ENCODE measurements at places on chromosomes 7 and 10. TPM values are rescaled to one million over a fixed set of nuclear protein-coding genes. Genes with fewer than 3 reads are reported as not detected.

DNA sequence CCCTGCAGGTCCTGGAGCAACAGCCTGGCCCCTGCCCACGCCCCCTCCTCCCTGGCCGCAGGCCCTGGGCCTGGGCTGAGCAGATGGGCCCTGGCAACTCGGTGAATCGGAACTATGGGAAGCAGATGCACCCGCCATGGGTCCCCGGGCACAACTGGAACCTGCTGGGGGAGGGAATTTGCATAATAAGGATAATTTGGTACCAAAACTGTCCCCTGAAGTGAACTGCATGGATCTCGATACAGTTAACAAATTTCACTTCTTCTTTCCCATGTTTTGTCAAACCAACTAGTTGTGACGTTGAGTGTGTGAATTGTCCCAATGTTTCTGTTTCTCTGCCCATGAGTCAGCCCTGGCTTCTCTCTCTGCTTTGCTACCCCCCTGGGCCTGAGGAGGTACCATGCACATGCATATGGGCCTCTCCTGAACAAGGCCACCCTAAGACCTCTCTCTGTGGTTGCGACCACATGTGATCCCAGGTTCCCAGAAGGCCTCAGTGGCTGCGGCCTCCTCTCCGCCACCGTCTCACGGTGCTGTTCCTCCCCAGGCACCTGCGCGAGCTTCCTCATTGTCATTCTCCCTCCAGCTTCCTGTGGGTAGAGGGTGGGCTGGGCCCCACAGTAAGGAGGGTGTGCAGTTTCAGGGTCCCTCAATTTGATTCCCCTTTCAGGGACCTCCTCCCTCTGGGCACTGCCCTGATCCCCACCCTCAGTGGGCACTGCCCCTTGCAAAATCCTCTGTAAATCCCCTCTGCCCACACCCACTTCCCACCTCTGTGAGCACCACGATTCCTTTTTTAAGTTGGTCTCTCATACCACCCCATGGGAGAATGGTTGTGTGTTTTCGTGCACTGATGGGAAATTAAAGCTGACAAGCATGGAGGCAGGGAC lies 40.0 kb downstream of the FIGNL1 start:
- no peaks in the 10 kb centered on the region for H3K36me3 ChIP-seq
- peak overlapping the region; percentile 89 for H3K27ac ChIP-seq
- H3K27me3 ChIP-seq, result no peaks in the 10 kb centered on the region
- H3K4me1 ChIP-seq, result peaks cover 52% of the 10 kb centered on the region

GRCh38 chr7:114627231-114627630 lies 212.6 kb downstream of the FOXP2 start:
- H3K27me3 ChIP-seq, result no peaks in the 10 kb centered on the region
- H3K36me3 ChIP-seq, result no peaks in the 10 kb centered on the region
- H3K27ac ChIP-seq, result no peak overlapping the region
- DNase-seq, result no peak
- no peaks in the 10 kb centered on the region for H3K4me1 ChIP-seq

DNA sequence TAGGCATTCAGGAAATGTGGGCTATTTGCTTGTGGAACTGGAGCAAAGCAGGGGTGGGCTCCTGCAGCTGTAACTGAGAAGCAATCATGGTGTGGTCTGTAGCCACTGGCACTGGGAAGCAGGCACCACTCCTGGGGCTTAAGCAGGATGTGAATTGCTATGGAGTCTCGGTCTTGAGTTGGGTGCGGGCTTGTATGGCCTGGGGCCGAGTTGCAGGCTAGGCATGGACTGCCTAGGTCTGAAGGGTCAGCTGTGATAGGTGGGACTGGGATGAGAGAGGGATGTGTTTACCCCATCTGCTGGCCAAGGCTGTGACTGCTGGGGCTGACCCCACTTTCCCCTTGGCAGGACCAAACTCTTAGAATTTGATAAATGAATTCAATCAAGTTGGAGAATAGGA lies 43.0 kb downstream of the ADCY1 start:
- no peaks in the 10 kb centered on the region for H3K4me1 ChIP-seq
- peaks cover 41% of the 10 kb centered on the region for H3K27me3 ChIP-seq
- H3K36me3 ChIP-seq, result peaks cover 40% of the 10 kb centered on the region
- H3K27ac ChIP-seq, result no peak overlapping the region

GRCh38 chr7:80087051-80087770 lies 47.4 kb upstream of the GNAI1 start:
- H3K36me3 ChIP-seq, result no peaks in the 10 kb centered on the region
- no peaks in the 10 kb centered on the region for H3K4me1 ChIP-seq
- no peak overlapping the region for H3K27ac ChIP-seq
- H3K27me3 ChIP-seq, result no peaks in the 10 kb centered on the region
- DNase-seq, result no peak
- no peak overlapping the region for H3K4me3 ChIP-seq

DNA sequence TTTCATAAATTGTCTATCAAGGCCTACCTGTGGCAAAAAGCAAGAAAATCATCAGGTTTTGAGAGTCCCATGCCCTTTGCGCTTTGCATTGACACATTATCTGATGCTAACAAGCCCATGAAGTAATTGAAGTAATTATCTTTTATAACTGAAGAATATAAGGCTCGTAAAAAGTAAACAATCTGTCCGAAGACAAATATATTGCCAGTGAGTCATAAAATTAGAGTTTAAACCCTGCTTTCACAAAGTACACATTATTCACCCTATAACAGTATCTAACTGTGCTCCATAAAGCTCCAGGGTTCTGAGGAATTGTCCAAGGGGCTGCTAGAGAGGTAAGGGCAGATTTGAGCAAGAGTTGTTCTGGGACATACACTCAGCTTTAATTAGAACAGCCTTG lies 102.3 kb upstream of the PPP1R3A start:
- H3K27me3 ChIP-seq, result no peaks in the 10 kb centered on the region
- H3K4me3 ChIP-seq, result no peak overlapping the region
- H3K4me1 ChIP-seq, result no peaks in the 10 kb centered on the region

DNA sequence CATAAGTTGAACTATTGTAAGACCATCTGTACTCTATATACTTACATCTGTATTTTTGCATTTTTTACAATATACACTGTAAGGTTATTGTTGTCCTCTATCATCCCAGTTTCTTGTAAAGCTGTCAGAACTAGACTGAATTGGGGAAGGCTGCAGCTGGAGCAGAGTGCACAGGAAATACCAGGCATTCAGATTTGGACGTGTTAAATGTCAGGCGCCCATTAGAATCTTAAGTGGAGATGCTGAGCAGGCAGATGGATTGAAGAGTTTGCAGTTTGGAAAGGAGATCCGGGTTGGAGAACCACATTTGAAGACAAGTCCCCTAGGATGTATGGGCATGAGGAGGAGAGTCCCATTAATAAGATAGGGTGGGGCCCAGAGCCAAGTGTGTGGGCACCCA lies 40.4 kb downstream of the MTURN start:
- no peak overlapping the region for H3K4me3 ChIP-seq
- DNase-seq, result no peak
- no peaks in the 10 kb centered on the region for H3K27me3 ChIP-seq
- H3K4me1 ChIP-seq, result peaks cover 38% of the 10 kb centered on the region
- no peak overlapping the region for H3K27ac ChIP-seq
- H3K36me3 ChIP-seq, result no peaks in the 10 kb centered on the region

DNA sequence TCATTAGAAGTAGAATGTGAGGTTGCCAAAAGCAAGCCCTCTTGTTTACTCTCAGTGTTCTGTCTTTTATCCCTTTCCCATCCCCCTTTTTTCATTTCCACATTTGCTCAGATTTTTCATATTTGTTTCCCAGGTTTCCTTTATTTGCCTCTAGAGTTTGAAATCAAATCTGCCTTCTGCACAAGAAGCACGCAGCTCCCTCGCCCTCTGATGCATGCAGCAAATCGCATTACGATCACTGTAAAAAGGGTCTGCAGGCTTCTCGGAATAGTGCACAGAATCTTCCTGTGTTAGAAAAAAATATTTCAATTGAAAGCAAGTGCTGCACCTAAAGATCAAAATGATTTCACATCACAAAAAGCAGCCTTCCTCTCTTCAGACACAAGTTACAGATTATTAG lies 129.0 kb downstream of the GPAM start:
- no peaks in the 10 kb centered on the region for H3K36me3 ChIP-seq
- H3K27me3 ChIP-seq, result peaks cover 4% of the 10 kb centered on the region
- no peak for DNase-seq
- H3K4me1 ChIP-seq, result no peaks in the 10 kb centered on the region
- no peak overlapping the region for H3K4me3 ChIP-seq
- no peak overlapping the region for H3K27ac ChIP-seq

- peaks cover under 1% of the 10 kb centered on the region for H3K36me3 ChIP-seq
- no peaks in the 10 kb centered on the region for H3K4me1 ChIP-seq
- H3K27me3 ChIP-seq, result peaks cover under 1% of the 10 kb centered on the region
- H3K4me3 ChIP-seq, result no peak overlapping the region
- no peak for DNase-seq
Observed at GRCh38 chr7:388961-389701, 99.2 kb downstream of the FOXL3 start.

Gene AKR1C1
- 1.0 TPM for total RNA-seq

Gene CLDN4
- total RNA-seq, result not detected

Gene TMEM225B
- total RNA-seq, result 0.78 TPM

All from natural killer cell treated with Interleukin-12 subunit alpha and Interleukin-12 subunit beta and Interleukin-15 and Interleukin-18, amount 100 ng/mL, for 72 hours (primary cell).